ENCODE measurements at places on chromosomes 4 and X.

- no peak for DNase-seq
Measured at GRCh38 chr4:53043055-53043454, 180.9 kb downstream of the RASL11B start.

- no peak for DNase-seq
Measured at GRCh38 chr4:86151196-86151595, 208.7 kb downstream of the MAPK10 start.

DNA sequence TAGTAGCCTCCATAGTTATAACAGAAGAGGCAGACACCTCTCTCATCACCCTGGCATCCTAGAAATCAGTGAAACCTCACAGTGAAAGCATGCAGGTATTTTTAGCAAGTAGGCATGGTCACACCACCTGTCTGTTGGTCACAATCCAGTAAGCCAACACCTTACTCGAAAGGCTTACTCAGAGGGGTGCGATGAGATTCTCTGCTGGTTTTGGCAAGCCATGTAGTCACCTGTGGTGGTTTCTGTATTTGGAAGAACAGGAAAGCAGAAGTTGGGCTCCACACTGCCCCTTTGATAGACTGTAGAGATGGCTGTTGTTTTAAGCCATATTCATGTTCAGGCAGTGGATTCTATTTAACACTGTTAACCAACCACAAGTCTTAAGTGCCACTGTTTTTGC, 134.7 kb downstream of the DCLK2 start:
- DNase-seq = no peak

DNA sequence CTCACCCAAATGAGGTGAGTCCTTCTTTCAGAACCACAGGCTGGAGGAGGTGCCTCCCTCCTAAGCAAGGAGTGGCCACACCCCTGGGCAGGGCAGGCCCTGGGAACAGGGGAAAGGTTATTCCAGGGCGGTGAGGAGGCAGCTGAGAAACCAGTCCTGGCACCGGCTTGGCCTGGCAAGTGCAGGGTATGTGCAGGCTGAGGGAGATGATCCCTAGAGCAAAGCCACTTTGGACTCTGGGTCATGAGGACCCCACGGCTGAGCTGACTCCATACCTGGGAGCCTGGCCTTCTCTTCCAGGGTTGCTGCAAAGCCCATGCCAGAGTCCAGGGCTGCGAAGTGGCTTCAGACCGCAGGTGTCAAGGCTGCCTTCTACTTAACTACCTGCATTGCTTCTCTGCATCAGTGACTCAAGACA, 49.5 kb upstream of the HELT start:
- DNase-seq = no peak

DNA sequence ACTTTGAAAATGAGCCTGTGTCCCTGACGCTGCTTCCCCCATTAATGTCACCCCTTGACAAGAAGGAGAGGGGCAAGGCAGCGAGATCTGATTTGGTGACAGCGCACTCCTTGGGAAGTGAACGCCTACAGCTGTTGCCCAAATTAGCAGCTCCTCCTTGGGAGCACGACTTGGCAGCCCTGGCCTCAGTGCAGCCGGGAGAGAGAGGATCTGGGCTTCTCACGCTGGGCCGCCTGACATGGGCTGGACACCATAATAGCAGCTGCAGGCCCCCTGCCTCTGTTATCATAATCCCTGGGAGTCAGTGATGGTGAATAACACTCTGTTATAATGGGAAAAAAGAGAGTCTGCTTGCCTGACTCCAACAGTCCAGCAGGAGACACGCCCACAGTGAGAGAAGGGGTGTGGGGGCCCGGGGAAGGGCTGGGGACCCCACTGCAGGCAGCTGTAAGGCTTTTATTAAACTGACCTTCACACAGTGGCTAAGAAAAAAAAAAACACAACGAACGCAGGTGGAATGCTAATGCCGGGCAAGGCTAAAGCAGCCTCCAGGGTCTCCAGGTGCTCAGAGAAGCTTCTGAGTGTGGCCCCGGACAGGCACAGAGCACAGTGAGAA, 73.3 kb downstream of the PSAPL1 start:
- DNase-seq = no peak

DNA sequence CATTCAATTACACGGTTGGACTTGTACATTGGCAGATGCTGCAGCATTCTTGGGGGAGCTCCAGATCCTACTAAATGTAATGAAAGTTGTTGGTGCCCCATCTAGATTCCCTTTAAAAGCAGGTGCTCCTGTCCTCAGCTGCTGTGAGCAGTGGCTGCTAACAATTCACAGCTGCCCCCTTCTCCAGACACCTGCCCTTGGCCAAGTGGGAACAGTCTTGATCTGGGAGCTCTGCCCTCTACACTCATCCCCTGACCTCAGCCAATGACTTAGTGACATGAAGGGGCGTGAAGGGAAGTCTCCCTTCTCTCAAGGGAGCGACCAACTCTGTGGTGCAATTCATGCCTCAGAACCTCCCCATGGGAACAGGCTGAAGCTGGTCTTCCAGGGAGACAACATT, 125.7 kb downstream of the EIF4E start:
- DNase-seq = no peak

GRCh38 chr4:96295143-96295741, 455.3 kb downstream of the PDHA2 start:
- DNase-seq = no peak

GRCh38 chrX:23765449-23765848, 17.5 kb upstream of the SAT1 start:
- no peak for DNase-seq

DNA sequence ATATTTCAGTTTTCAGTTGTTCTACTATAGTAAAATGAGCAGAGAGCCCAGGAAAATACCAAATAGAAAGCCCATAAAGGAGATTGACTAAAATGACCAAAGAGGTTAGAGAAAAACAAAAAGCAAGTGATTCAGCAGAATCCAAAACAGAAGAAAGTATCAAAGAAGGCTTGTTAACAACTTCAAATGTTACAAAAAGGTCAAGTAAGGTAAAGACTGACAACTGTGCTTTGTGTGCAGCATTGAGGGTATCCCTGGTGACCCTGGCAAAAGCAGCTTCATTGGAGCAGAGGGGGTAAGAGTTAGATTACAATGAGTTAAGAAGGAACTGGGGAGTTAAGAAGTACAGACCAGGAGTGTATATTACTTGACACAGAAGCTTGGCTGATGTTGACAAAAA, 317.9 kb downstream of the OPHN1 start:
- no peak for DNase-seq

- no peak for DNase-seq
Measured at GRCh38 chr4:67500373-67500772, 44.9 kb downstream of the CENPC start.

DNA sequence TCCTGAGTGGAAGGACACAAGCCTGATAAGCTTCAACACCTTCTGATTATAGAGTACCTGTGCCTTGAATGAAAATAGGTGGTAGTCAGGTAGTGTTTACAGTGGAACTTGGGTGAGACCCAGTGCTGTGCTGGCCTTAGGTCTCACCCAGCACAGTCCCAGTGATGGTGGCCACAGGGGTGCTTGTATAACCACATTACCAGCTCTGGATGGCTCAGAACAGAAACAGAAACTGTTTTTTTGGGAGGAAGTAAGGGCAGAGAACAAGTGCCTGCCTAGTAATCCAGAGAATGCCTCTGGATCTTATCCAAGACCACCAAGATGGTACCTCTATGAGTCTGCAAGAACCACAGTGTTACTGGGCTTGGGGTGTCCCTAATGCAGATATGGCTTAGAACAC, 171.5 kb upstream of the DIPK2B start:
- no peak for DNase-seq

- no peak for DNase-seq
Measured at GRCh38 chr4:98574816-98575215, 83.6 kb downstream of the TSPAN5 start.

DNA sequence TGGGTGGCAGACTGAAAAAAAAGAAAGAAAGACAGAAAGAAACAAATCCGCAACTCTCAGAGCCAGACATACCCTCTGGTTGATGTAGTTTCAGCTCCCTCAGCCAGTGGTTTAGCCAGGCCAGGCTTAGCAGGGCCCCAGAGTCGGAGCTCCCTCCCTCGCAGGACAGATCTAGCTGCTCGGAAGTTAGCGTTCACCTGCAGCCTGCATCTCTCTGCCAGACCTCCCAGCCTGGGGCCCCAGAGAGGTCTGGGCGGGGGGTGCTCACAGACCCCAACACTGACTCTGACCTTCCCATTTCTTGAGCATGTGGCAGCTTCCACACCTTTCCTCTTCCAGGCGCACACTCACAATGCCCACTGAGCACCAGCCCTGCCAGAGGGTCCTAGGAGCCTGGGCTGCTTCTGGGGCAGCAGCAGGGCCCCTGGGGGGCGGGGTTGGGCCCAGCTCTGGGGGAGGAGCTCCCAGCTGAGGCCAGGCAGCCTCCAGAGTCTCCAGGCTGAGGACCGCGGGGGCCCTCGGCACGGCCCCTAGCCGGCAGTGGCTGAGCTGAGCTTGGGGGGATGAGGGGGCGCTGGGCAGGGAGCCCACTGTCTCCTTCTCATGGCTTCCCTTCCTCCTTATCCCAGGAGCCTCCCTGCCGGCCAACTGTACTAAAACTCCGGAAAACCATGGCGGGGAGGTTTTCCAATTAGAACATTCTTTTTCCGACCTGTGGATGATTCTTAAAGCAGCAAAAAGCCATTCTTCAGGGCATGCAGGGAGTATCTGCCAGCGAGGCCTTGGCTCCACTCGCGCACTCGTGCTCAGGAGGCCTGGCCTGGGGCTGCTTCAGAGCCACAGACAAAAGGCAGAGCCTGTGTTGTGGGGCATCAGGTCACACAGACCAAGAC, 4.6 kb upstream of the ZNF185 start:
- DNase-seq = no peak

DNA sequence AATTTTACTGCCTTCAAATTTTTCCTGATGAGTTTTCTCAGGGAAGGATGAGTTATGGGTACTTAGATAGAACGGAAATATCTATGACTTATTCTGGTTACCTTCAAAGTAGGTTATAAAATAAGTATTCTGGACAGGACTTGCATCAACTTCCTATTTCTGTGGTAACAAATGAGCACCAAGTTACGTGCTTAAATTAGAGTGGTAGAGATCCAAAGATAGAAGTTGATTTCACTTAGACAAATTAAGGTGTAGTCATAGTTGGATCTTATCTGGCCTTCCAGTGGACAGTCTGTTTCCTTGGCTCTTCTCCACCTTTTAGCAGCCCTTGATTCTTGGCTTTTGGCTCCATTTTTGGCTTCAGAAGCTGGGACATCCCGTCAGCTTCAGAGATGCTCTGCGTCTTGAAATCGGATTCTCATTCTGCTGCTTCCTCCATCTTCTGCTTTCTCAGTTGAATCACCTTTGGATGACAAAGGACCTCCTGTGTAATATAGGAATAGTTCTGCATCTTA, 109.9 kb downstream of the ZNF518B start:
- no peak for DNase-seq

DNA sequence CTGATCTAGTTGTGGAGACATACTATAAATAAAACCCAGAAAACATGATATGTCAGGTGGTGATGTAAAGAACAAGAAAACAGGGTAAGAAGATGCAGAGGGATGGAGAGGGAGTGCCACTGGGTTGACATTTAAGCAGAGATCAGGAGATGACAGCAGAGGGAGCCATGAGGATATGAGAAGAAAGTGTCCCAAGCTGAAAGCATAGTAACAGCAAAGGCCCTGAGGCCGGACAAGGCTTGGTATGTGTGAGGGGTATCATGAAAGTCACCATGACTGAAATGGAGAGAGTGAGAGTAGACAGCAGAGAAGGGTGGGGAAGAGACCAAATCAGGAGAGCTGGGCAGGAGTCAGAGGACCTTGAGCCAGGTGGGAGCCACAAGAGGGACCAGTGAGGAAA, 3.4 kb downstream of the GPKOW start:
- no peak for DNase-seq

- DNase-seq = no peak
Measured at GRCh38 chr4:156870131-156870530, 101.5 kb downstream of the PDGFC start.

DNA sequence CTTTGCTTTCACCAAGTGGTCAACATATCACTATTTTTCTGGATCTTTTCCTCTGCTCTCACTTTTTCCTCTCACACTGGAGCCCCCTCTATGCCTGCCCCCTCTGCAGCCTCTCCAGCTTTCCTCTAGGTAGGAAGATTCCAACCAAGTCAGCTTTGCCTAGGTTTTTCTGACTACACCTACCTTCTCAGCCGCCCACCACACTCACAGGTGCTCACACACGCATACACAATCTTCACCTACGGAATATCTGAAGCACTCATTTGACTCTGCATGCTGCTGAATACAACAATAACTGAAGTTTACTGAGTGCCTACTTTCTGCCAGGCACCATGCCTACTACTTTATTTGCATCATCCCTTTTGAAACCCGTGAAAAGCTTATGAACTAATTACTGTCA, 328.0 kb downstream of the PPP3CA start:
- no peak for DNase-seq

DNA sequence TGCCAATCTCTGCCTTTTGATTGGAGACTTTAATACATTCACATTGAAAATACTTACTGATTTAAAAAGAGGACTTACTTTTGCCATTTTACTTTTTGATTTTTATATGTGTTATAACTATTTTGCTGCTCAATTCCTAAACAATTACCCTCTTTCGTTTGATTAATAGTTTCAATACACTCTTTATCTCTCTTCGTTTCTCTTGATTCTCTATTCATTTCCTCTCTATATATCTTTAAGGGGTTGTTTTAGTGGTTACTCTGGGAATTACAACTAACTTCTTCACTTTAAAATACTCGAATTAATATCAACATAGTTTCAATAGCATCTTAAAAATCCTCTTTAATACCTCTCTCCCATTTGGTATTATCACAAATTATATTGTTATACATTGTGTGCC, 116.6 kb downstream of the PTCHD1 start:
- no peak for DNase-seq

DNA sequence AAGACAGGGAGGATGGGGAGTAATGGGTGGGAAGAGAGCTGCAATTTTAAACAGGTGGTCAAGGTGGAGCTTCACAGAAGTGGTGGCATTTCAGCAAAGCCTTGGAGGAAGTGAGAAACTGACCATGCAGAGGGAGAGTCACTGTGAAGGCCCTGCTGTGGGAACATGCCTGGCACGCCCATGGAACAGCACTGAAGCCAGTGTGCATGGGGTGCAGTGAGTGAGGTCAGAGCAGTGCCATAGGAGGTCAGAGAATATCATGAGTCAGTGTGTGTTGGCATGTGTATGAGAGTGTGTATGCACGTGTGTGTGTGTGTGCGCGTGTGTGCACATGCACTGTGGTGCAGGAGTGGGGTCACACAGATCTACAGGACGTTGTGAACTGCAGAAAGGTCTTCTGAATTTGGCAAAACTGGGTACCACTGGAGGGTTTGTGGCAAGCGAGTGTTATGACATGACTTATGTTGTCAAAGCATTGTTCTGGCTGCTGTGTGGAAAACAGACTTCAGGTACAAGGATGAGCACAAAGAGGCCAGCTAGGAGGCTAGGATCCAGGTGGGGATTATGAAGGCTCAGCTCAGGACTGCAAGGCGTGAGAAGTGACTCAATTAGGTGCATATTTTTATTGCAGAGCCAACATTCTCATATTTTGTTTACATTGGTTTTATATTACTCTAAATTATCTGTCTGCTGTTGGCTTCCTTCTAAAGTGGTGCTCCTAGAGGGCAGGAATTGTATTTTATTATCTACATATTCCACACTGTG, 34.0 kb downstream of the ZNF827 start:
- no peak for DNase-seq

Measured in iPS DF 19.7 (cell line).